Smooth muscle cell of bladder (primary cell): ENCODE measurements at places on chromosomes 12 and 14. TPM values are rescaled to one million over a fixed set of nuclear protein-coding genes. Genes with fewer than 3 reads are reported as not detected.

The DPPA3 gene
- not detected in 2 replicates for total RNA-seq

The CDCA4 gene
- 6.7 and 8.3 TPM in 2 replicates for total RNA-seq

The DPF3 gene
- 1.3 and 2.4 TPM in 2 replicates for total RNA-seq

The SAMD4A gene
- total RNA-seq, result 17.2 and 19.0 TPM in 2 replicates

The LTBR gene
- total RNA-seq, result 52.3 and 71.6 TPM in 2 replicates

The PRPH gene
- total RNA-seq, result 0.28 and 0.46 TPM in 2 replicates

The ACVRL1 gene
- 19.8 and 34.7 TPM in 2 replicates for total RNA-seq

The CLBA1 gene
- total RNA-seq, result 6.0 and 7.1 TPM in 2 replicates

The PAPLN gene
- total RNA-seq, result 1.8 and 2.4 TPM in 2 replicates

The PCED1B gene
- total RNA-seq, result 0.57 and 1.3 TPM in 2 replicates

The C12orf54 gene
- not detected in 2 replicates for total RNA-seq
